Endothelial cell (in vitro differentiated cells): ENCODE measurements at places on chromosomes 2 and 18.

GRCh38 chr2:191582355-191582754 lies 95.6 kb upstream of the NABP1 start:
- DNase-seq, result no peak

DNA sequence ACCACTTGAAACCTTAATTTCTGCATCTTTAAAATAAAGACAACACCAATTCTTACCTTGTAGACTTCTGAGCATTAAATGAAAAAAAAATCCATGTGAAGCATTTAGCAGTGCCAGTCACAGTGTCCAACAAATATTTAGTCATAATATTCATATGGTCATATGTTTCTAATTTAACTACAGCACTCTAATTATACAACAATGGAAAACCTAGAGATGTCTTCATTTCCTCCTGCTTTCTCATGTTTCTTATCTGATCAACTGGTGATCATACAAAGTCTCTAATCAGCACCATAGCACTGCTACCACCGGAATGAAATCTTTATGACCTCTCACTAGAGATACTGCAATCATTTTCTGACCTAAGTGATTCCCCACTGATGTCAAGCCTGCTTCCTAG lies 10.2 kb upstream of the SCN3A start:
- DNase-seq, result no peak

- DNase-seq, result no peak
Observed at GRCh38 chr18:78562531-78562961, 417.1 kb upstream of the SALL3 start.

- no peak for DNase-seq
Observed at GRCh38 chr2:88897715-88898114, 206.2 kb downstream of the RPIA start.

- no peak for DNase-seq
Observed at GRCh38 chr2:168350380-168350779, 103.0 kb upstream of the STK39 start.

GRCh38 chr2:19540739-19541525 lies 182.5 kb upstream of the OSR1 start:
- DNase-seq, result no peak

- no peak for DNase-seq
Observed at GRCh38 chr2:147025646-147026585, 818.9 kb upstream of the ACVR2A start.

DNA sequence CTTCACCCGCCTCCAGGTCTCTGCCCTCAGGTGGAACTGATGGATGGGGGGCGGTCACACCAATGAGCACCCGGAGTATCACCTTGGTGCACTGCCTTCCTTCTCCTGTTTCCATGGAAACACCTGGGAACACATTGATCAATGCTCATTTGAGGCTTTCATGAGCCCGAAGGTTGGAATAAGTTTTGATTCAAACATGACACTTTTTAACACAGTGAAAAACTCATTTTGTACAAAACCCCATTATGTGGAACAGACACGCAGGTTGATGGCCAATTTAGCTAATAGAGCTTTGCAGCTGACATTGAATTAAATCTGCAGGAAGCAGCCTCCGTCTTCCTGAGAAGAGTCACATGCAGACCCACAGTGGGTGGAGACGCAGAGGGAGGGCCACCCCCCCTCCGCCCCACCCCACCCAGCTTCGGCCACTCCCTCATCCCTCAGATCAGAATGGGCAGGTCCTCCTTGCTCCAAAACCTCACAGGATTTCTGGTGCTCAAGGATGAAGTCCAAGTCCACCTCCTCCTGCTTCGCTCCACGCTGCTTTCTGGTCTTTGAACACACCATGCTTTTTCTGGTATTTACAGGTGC lies 96.0 kb upstream of the MYCN start:
- DNase-seq, result no peak

DNA sequence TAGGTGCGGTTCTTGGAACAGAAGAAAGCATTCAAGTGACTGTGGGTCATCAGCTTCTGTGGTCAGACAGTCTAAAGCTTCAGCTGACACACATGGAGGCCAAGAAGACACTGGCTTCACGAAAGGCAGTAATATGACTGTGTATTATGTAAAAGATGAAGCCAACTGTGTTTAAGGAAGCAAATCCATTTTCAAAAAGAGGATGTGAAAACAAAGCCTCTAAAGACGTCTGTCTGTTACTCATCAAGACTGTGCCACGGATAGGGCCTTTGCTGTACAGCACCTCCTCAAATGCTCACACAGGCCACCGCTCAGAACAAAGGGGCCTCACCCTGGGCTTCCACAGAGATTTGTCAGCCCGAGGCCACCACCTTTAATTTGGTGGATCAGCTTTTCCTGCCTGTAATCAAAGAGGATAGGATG lies 21.1 kb upstream of the TMEM163 start:
- no peak for DNase-seq

- DNase-seq, result no peak
Observed at GRCh38 chr2:157627594-157628476, 829 bp downstream of the ACVR1C start.

DNA sequence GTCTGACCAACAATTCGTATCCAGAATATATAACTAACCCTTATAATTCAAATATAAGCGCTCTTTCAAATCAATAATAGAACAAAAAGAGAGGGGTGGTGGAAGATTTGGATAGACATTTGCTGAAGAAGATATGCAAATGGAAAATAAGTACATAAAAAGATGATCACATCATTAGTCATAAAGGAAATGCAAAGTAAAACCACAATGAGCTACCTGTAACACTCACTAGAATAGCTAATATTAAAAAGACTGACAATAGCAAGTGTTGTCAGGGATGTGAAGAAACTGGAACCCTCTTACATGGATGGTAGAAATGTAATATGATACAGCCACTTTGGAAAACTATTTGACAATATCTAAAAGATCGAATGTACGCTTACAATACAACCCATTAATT lies 84.9 kb upstream of the MRPS9 start:
- no peak for DNase-seq

DNA sequence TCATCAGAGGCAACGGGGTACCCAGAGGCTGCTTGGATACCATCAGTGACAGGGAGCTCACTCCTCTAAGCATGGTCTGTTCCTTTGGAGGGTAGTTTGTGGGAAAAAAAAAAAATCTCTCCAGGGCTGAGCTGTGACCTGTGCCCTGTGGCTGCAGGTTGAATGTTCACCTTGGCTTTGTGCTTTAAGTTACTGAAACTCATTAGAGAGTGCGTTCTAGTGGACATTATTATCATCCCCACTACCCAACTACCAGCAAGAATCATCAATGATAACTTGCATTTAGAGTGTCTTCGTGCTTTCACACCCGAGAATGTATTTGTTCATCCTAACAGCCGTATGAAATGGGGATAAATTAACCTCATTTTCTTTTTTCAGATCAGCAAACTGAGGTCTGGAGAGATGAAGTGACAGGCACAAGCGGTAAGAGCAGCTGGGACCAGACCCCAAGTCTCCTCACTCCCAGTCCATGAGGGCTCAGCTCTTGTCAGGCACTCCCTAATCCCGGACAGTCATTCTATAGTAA lies 157.5 kb upstream of the MYCN start:
- no peak for DNase-seq

GRCh38 chr2:227360351-227360750 lies 18.8 kb downstream of the TM4SF20 start:
- no peak for DNase-seq

DNA sequence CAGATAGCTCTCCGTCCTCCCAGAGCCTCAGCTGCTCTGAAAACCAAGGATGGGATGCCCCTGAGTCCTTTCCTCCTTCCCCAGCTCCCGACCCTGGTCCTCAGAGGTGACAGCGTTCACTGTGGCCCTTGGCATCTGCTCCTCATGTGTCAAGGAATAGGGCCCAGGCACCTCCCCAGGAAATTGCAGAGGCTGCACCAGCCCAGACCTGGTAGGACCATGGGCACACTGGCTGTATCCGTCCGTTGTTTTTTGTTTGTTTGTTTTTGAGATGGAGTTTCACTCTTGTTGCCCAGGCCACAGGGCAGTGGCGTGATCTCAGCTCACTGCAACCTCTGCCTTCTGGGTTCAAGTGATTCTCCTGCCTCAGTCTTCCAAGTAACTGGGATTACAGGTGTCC lies 37.5 kb upstream of the SLC66A3 start:
- no peak for DNase-seq

DNA sequence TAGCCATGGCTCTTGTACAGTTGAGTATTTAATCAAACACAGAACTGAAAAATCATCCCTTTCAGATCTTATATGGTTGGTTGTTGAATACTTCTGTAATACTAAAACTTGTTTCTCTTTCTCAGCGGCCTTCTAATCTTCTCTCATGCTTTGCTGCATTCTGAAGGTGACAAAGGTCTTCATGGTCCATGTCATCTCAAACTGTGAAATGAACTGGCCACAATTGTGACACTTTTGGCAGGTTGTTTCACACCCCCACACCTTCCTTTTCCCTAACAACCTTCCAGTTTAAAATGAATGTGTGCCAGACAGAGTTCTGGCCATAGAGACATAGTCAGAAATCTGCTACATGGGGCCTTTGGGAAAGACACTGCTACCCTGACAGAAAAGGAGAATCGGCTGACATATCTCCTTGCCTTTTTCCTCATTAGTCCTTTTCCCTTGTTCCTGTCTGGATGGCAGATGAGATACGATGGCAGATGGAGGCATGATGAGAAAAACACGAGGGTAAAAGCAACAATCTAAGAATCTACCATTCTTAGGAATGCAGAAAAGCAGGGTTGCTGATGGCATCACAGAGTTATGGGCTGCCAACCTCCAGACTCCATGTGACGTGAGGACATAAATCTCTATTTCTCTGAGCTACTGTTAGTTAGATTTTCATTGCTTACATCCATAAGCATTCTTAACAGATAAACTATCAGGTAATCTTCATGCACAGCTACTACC lies 106.5 kb downstream of the PIGN start:
- DNase-seq, result no peak

DNA sequence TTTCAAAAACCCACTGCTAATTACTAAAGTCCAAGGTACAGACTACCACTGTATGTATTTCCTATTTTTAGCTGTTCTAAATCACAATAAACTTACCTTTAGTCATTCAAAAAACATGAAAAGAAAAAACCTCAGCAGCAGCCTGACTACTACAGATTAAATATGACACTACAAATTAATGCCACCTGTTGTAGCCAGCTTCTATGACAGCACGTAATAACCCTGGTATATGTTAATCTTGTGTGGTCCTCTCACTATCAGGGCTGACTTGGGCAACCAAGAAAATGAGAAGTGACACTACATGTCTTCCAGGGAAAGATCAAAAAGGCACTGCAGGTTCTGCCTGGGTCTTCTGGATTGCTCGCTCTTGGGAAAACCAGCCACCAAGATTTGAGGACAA lies 90.6 kb upstream of the FAM124B start:
- no peak for DNase-seq

DNA sequence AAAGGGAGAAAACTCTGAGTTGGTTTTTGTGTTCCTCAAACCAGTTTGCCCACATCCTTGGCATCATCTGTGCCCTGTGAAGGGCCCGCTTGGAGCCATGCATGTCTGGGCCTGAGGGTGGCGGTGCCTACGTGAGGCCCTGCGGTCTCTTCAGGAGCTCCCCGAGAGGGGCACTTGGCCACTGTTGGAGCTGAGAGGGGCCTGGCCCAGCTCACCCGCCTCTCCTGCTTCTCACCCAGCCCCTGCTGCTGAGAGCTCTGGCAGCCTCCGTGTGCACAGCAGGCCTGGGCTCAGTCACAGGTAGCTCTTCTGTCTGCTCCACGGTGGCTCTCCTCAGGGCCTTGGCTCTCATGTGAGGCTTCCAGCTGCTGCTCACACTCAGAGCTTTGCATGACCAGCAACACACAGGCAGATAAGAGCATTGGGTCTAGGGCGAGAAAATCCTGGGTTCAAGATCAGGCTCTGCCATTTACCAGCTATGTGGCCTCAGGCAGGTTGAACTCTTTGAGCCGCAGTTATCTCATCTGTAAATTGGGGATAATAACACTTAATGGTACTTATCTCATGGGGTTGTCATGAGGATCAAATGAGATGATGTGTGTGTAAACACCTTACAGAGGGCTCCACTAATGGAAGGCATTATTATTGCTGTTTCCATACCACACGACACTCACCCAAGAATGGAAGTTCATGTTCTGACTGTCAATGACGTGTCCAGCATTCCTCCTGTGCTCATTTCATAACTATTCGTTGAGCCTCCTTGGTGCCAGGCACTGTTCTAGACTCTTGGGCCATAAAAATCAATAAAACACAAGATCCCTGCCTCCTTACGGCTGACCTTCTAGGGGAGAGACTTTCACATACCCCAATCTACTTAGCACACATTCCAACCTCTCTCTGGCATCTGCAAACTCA lies 41.6 kb upstream of the PLB1 start:
- no peak for DNase-seq

DNA sequence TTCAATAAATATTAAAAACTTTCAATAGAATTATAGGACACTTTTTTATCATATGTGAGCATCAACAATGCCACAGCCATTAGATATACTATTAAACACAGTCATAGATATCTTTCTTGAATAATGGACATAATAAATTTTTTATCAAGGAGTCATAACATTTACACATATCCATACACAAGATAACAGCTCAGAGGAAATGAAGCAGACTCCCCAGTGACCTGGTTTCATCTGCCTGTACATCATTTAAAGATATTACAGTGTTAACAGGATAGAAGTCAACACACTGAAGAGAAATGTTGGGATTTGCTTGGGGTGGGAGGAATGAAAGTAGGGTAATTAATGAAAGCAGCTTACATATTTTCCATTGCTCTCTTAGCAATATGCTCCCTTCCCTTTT lies 5.1 kb downstream of the SCG2 start:
- DNase-seq, result no peak

GRCh38 chr18:9000733-9001132 lies 101.8 kb upstream of the NDUFV2 start:
- DNase-seq, result no peak

DNA sequence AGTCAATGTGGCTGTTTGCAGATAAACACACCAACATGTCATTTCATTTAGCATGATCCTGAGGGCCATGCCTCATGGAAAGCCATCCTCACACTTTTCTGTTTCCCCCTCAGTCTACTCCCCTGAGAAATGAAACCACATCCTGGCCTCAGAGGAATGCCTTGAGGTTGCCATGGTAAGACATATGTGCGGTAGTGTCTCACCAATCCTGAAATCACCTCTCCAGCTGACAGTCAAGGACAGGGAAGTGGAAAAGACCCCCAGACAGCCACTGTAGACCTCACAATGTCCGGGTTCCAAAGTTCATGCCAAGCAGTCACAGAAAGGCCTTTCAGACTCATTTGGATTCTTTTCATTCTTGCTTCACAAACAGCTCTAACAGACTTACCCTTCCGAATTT lies 175.2 kb upstream of the PKDCC start:
- DNase-seq, result no peak

GRCh38 chr2:235553696-235554100 lies 59.9 kb downstream of the AGAP1 start:
- no peak for DNase-seq

- DNase-seq, result no peak
Observed at GRCh38 chr18:26943906-26944305, 78.4 kb upstream of the AQP4 start.

- no peak for DNase-seq
Observed at GRCh38 chr2:11498543-11499034, 32.6 kb upstream of the E2F6 start.

GRCh38 chr2:48768669-48769068 lies 13.1 kb upstream of the LHCGR start:
- no peak for DNase-seq

GRCh38 chr2:218658671-218659257 lies 659 bp downstream of the ZNF142 start:
- peak; percentile 52 for DNase-seq
